ENCODE measurements at places on chromosomes 5 and 9.

DNA sequence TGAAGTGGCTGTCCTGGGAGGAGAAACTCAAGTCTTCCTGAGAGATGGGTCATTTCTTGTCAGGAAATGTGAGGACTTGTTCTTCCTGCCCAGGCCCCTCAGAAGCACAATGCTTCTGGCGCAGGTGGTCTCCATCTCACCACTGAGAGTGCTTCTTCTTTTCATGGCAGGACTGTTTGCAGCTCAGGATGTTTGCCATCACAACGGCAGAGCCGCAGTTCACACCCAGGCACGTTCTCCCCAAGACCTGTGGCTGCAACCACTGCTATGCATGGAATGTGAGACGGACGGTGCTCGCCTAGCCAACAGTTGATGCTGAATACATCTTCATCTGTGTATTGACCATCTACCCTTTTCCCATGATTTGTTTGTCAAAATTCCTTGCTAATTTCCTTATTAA, 216.3 kb downstream of the GADD45G start:
- no peak for DNase-seq

DNA sequence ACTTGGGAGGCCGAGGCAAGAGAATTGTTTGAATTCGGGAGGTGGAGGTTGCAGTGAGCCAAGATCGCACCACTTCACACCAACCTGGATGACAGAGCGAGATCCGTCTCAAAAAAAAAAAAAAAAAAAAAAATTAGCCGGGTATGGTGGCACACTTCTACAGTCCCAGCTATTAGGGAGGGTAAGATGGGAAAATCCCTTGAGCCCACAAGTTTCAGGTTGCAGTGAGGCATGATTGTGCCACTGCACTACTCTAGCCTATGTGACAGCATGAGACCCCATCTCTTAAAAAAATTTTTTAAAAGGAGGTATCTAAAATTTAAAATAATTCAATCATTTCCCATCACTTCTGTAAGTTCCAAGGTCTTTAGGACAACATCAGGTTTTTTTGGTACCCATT, 26.0 kb downstream of the PSIP1 start:
- DNase-seq = no peak

GRCh38 chr5:173535976-173536639, 80.3 kb downstream of the BOD1 start:
- no peak for DNase-seq

DNA sequence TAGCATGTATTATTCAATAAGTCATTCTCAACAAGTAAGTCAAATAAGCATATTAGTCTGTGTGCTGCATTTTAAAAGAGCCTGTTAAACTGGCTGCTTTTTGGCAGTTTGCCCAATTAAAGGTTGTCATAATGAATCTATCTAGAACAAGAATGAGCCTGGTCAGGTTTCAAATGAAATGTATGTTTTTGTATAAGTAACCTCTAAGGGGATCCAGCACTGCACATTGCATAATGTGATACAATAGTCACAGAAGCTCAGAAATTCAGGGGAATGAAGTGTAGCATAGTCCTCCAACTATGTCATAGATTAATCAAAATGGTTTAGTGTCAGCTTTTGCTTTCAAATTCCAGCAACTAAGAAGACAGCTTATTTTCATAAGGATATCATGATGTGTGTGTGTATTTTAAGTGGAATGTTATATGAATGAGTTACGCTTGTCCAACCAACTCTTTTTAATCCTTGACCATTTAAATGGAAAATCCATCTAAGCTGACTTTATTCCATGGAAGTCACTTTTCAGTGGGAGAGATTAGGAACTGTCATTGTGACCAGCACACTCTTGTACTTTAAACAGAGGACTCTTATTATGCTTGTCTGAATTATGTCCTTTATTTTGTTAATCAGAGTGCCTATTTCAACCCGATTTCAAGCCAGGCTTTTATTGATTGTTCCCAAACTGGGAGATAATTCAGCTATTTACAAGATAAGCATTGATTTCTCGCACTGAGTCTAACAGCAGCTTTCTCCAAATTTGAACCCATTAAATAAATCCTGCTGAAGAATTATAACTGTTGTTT, 283.9 kb upstream of the ADAMTSL1 start:
- DNase-seq = no peak

DNA sequence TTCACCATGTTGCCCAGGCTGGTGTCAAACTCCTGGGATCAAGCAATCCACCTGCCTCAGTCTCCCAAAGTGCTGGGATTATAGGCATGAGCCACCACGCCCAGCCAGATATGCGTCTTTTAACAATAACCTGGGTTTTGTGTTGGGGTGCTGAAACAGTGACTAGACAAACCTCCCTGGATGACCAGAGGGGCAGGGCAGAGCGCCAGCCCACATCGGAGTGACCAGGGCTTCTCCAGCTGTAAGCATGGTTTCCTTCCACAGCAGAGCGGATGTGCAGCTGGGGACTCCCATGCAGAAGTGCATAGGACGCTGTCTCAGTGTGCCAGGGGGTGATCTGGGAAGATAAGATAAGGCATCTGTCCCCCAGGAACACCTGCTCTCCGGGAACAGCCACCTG, 244.9 kb downstream of the IRX2 start:
- DNase-seq = no peak

- no peak for DNase-seq
Observed at GRCh38 chr5:135709208-135709575, 125.3 kb upstream of the SLC25A48 start.

- DNase-seq = no peak
Observed at GRCh38 chr5:96247097-96247701, 185.8 kb downstream of the PCSK1 start.

DNA sequence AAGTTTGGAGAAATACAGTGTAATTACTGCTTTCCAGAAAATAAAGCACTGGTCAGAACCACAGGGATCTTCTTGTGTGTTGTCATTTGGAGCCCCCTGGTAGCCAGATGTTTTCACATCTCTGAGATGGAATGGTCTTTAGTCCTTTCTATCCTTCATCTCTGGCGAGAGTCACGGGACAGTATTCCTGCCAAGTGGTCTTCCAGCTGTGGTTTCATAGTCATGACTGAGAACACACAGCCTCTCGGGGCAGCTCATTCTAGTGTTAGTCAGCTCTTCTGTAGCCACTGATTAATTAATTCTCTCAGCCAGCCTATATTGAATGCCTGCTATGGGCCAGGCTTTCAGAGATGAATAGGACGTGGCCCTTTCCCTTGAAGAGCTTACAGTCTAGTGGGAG, 34.1 kb downstream of the HMGXB3 start:
- no peak for DNase-seq

DNA sequence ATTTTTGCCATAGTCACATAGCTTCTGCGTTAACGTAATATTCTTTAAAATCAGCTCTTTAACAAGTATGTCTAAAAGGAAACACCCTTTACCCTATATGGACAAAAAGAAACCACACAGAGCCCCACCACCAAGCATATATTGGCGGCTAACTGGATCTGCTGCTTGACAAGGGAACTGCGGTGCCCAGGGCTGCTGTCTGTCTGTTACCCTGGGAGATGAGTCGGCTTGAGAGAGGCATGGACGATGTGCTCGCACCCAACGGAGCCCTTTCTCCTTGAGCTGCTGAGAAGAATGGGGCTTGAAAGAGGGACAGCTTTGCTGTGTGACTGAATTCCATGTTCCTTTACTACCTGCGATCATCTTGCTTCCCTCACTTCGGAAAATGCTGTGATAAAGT, 158.6 kb upstream of the SHB start:
- DNase-seq = no peak

- no peak for DNase-seq
Observed at GRCh38 chr9:127777368-127777980, 992 bp downstream of the SH2D3C start.

- DNase-seq = no peak
Observed at GRCh38 chr5:168916852-168917251, 337.7 kb upstream of the PANK3 start.

DNA sequence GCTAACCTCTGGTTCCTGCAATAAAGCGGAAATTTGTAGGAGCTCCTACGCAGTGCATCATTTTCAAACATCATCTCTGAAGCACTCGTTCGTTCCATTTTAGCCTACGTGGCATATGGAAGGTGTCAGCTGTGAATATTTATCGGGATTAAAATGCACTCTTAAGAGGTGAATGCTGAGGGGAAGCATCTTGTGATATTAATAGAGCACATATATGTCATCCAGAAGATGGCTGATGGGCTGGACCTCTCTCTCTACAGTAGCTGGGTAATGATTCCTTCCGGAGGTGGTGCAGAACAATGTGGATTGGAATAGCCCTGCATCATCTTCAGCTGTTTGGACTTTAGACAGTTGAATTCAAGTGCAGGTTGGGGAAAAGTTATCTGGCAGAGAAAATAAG, 478.7 kb downstream of the DMAC1 start:
- DNase-seq = no peak

DNA sequence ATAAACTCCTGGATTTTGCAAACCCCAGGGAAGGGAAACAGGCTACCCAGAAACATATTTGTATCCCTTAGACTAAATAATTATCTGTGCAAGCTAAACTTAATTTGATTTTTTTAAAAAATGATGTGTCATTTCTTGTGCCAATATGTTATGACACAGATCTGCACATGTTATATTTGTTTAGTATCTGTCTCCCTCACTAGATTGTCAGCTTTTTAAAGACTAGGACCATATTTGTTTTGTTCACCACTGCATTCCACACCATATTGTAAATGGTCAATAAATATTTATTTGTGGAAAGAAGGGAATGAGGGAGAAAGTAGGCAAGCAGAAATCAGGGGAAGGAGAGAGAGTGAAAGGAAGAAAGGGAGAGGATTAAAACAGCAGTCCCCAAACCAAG, 143.3 kb upstream of the TNPO1 start:
- no peak for DNase-seq

GRCh38 chr5:22577711-22578110, 275.4 kb downstream of the CDH12 start:
- DNase-seq = no peak

DNA sequence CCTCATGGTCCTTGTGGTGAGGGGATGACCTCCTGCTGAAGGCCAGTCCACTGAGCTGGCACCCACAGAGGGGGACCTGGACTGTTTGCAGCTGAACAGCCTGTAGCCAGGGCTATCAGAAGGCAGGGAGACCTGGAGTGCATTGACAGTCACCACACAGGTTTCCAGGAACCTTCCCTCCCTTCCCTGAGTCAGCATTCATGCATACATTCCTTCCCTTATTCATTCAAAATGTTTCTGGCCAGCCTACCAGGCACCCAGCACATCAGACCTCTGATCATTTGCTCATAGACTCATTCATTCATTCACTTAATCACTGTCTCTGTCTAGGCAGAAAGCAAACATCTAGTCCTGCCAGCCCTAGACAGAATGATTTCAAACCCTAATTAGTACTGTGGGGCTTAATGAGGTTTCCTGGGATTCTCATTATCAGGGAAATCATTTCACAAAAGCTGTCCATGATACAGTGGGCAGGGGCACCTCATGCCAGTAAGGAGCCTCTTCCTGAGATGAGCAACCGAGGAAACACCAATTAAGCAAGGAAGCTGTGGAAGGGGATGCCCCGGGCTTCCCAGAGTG, 110.1 kb upstream of the PPP1R26 start:
- DNase-seq = no peak

GRCh38 chr9:104885818-104886709, 41.9 kb downstream of the ABCA1 start:
- DNase-seq = no peak

GRCh38 chr9:99513441-99514112, 291.5 kb downstream of the SEC61B start:
- DNase-seq = no peak

DNA sequence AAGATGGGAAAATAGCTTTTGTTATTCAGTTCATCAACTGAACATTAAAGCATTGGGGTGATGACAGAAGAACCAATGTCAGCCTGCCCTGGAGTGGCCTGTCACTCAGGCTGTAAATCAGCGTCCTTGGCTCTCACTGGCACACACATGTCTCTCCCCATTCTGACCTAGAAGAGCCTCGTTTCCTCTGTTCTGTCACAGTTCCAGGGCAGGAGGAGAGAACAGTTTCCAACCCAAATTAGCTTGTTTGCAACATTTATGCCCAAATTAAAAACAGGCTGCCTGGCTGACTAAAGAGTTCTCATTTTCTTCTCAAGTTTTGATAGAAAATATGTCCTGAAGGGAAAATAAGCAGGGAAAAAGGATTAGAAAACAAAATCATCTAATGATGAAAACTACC, 520.1 kb downstream of the CHSY3 start:
- DNase-seq = no peak

GRCh38 chr9:110329639-110330230, 7.9 kb downstream of the TXNDC8 start:
- no peak for DNase-seq

GRCh38 chr9:94779693-94780290, 53.3 kb downstream of the AOPEP start:
- no peak for DNase-seq

DNA sequence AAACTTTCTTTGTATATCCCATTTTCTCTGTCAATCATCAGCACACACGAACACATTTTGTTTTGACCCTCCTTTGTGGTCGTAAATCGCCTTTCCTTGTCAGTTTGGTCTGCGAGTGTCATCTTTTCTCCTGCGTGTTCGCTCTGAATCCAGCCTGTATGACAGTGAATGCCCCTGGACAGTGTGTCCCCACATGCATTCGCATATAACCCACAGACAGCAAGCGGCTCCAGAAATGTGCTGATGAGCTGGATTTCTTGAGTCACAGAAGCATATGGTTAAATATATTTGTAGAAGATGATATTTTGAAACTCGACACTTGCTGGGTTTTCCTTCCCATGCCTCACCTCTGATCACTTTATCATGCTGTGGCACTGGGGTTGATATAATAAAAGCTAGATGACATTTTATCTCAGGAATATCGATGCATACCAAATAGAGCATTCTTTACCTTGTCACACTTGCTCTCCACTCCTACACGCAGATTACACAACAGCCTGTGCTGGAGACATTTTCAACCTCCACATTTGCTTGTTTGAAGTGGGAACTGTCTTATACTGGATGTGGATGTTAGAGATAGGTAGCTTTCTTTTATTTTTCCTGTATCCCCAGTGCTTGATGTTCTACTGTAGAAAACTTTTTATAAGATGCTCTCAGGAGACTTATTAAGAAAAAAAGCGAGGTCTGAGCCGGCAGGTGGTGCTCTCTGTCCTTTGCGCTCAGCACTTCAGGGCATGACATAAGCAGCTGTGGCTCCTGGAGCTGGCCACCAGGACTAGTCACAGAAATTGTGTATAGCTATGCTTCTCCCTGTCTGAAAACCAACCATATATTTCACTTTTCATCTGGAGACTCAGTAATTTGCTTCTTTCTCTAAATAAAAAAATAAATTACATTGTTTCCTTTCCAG, 215.1 kb downstream of the SH3GL2 start:
- DNase-seq = no peak

DNA sequence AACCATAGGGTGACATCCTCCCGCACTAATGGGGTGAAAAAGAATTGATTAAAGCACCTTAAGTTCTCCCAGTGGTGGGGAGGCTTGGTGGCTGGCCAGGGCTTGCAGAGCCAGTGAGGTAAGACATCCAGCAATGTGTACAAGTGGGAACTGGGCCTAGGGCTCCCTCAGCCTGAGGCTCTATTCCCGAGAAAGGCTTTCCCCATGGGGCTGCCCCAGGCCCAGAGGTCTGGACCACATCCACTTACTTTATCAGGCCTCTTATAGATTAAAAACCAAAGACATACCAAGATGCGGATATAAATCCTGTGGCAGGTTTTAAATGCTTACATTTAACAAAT, 35.3 kb downstream of the C5orf15 start:
- DNase-seq = no peak

GRCh38 chr9:95147452-95148207, 169.9 kb downstream of the FANCC start:
- no peak for DNase-seq

Data from stimulated activated CD4-positive, alpha-beta T cell treated with anti-CD3 and anti-CD28 coated beads, Interleukin-1b, Interleukin-23, amount 100 ng/mL, for 1 hour (primary cell).